Upper lobe of right lung (tissue), 1 donor: ENCODE measurements at places on chromosomes 6 and 20. TPM values are rescaled to one million over a fixed set of nuclear protein-coding genes. Genes with fewer than 3 reads are reported as not detected.
A peak's percentile ranks its signal among the peaks of the same experiment; 100 is the strongest.

- no peaks in the 10 kb centered on the region for H3K36me3 ChIP-seq
- H3K27me3 ChIP-seq, result peaks cover 6% of the 10 kb centered on the region
- no peak overlapping the region for H3K4me3 ChIP-seq
- no peak overlapping the region for H3K27ac ChIP-seq
- DNase-seq, result no peak
These were observed 44.8 kb upstream of the CTNNBL1 start for GRCh38 chr20:37649017-37649416.

The MCM8 gene
- total RNA-seq, result 5.2 TPM

The PLEKHG1 gene
- 34.6 TPM for total RNA-seq

DNA sequence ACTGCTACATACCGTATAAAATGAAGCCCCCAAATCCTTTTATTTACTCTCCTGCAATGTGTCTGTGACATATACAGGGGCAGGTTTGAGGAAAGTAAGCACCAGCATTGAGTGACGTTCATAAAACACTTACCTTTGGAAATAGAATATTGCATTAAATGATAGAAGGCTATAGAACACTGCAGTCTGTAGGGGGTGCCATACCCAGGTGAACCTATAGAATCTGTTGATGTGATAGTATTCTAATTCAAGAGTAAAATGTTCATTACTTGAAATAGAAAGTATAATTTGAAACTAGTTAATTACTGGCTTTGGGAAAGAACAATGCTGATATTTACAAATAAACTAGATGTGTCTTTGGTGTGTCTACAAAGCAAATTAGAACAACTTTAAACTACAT lies 47.0 kb upstream of the PRL start:
- no peaks in the 10 kb centered on the region for H3K27me3 ChIP-seq
- no peak overlapping the region for H3K4me3 ChIP-seq
- H3K27ac ChIP-seq, result no peak overlapping the region
- H3K36me3 ChIP-seq, result no peaks in the 10 kb centered on the region
- no peaks in the 10 kb centered on the region for H3K4me1 ChIP-seq

GRCh38 chr6:34511915-34512737 lies 44.0 kb downstream of the SPDEF start:
- no peak overlapping the region for H3K27ac ChIP-seq
- H3K36me3 ChIP-seq, result no peaks in the 10 kb centered on the region

DNA sequence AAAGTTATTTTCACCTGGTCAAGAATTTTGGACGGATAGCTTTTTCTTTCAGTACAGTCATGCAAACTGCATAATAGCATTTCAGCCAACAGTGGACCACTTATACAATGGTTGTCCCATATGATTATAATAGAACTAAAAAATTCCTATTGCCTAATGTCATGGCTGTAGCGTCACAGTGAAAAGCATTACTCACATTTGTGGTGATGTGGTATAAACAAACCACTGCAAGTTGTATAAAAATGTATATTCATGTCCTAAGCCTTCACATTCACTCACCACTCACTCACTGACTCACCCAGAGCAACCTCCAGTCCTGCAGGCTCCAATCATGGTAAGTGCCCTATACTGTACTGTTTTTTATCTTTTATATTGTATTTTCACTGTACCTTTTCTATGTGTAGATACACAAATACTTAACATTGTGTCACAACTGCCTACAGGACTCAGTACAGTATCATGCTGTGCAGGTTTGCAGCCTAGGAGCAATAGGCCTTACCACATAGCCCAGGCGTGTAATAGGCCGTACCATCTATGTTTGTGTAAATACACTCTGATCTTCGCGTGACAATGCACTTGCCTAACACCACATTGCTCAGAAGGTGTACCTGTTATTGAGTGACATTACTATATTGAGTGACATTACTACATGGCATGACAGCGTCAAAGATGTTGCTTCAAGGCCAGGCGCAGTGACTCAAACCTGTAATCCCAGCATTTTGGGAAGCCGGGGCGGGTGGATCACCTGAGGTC lies 17.9 kb downstream of the ABHD12 start:
- H3K36me3 ChIP-seq, result no peaks in the 10 kb centered on the region
- no peak overlapping the region for H3K4me3 ChIP-seq
- H3K4me1 ChIP-seq, result peaks cover 4% of the 10 kb centered on the region

GRCh38 chr6:101730954-101731353 lies 337.4 kb downstream of the GRIK2 start:
- no peaks in the 10 kb centered on the region for H3K27me3 ChIP-seq
- H3K4me3 ChIP-seq, result no peak overlapping the region
- no peaks in the 10 kb centered on the region for H3K36me3 ChIP-seq
- H3K4me1 ChIP-seq, result no peaks in the 10 kb centered on the region
- no peak for DNase-seq

DNA sequence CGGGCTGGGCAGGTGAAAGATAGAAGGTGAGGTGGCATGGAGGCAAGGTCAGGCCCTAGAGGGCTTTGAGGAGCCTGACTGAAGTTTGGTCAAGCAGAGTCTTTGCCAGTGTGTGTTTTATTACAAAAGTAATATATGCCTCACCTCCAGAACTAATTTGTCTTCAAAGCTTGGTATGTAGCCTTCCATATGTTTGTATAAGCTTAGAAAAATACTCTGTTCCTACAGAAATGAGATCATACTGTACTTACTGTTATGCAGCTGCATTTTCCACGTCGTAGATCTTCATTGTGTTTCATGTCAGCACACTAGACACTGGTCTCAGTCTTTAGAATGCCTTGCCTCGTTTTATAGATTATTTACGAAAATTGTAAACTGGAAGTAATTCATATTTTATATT lies 61.8 kb downstream of the ANKS1A start:
- no peak overlapping the region for H3K4me3 ChIP-seq
- peaks cover 13% of the 10 kb centered on the region for H3K4me1 ChIP-seq
- no peak for DNase-seq
- H3K27ac ChIP-seq, result no peak overlapping the region

DNA sequence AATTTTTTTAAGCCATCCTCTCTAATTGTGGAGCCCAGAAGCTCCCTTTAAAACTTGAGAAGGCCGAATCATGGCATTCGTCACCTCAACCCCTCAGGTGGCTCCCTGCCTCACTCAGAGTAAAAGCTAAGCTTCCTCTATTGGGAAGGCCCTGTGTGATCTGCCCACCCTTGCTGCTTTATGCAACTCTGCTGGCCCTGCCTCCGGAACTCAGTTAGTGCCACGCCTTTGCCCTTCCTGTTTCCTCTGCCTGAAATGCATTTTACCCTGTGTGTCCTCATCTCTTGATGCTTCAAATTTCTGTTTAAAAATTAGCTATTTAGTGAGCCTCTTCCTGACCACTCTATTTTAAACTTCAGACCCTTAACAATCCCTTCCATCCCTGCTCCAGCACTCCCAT lies 5.7 kb downstream of the PACRG start:
- H3K36me3 ChIP-seq, result no peaks in the 10 kb centered on the region
- H3K27ac ChIP-seq, result no peak overlapping the region
- no peaks in the 10 kb centered on the region for H3K4me1 ChIP-seq
- no peak overlapping the region for H3K4me3 ChIP-seq

DNA sequence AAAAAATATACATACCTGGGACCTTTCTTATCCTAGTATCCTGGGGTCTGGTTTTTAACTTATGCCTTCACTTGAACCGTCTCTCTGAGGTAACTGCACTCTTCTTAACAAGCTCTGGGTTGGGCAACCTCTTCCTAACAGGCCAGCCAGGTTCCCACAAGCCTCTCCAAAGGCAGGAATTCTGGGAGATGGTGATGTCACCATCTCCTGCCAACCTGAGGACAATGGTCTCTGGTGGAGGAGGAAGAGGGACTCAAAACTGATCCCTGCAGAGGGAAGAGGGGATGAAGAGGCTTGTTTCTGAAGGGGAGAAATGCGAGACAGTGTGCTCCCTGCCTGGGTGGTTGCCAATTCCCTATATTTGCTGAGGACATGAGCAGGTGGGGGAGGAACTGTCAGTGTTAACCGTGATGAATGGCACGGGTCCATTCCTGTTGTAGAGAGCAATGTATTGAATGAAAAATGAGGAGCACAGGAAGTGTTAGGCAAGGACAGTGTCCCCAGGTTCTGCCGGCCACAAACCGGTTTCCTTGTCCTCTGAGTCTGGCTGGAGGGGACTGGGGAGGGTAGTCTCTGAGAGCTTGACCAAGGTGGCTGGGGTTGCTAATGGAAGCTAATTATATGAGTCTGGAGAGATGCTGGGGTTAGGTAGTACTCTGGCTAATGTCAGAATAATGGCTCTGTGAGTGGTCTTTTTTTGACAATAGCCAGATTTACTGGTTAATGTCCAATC lies 95.5 kb downstream of the KCNB1 start:
- no peak overlapping the region for H3K4me3 ChIP-seq
- no peak overlapping the region for H3K27ac ChIP-seq
- H3K27me3 ChIP-seq, result no peaks in the 10 kb centered on the region
- no peaks in the 10 kb centered on the region for H3K36me3 ChIP-seq
- no peaks in the 10 kb centered on the region for H3K4me1 ChIP-seq

The SEC23B gene
- 62.9 TPM for total RNA-seq

The PLN gene
- 5.8 TPM for total RNA-seq

The C6orf15 gene
- total RNA-seq, result not detected

DNA sequence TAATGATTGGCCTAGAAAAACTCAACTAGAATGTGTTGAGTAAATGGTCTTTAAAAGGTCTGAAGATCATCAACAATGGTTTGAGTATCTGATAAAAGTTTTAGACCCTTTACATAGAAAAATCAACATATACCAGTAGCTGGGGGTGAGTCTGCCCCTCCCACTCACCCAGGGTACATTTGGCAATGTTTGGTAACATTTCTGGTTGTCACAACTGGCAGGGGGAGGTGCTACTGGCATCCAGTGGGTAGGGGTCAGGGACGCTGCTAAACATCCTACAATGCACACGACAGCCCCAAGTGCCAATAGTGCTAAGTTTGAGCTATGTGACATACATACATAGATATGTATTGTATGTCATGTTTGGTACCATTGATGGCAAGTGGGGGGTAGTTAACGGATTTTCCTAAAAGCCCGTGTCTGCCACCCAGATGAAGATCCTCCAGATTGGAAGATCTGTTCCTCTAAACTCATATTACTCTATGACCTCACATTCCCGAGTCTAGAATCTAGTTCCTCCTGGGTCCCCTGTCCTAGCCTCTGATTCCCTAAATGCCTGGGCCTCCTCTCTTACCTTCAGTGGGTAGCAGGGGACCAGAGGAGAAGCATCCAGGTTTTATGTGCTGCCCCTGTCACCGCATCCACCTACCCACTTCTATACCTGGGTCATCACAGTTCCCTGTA lies 2.5 kb upstream of the MMP9 start:
- H3K27me3 ChIP-seq, result peaks cover 25% of the 10 kb centered on the region
- H3K4me1 ChIP-seq, result peaks cover 17% of the 10 kb centered on the region
- H3K27ac ChIP-seq, result no peak overlapping the region
- DNase-seq, result no peak

The TULP1 gene
- not detected for total RNA-seq

The TMEM244 gene
- total RNA-seq, result not detected

DNA sequence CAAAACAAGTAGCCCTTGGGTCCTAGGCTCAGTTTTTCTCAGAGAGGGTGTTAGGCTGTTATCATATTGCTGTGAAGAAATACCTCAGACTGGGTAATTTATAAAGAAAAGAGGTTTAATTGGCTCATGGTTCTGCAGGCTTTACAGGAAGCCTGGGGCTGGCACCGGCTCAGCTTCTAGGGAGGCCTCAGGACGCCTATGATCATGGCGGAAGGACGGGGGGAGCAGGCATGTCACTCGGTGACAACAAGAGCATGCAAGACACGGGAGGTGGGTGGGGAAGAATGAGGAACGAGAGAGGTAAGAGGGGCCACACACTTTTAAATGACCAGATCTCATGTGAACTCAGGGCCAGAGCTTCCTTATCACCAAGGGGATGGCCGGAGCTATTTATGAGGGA lies 26.9 kb downstream of the CDH26 start:
- no peak for DNase-seq
- H3K4me3 ChIP-seq, result no peak overlapping the region
- peak overlapping the region; percentile 38 for H3K27ac ChIP-seq
- no peaks in the 10 kb centered on the region for H3K27me3 ChIP-seq
- no peaks in the 10 kb centered on the region for H3K4me1 ChIP-seq

The MYBL2 gene
- 1.0 TPM for total RNA-seq

The DYNLT2 gene
- 1.2 TPM for total RNA-seq

DNA sequence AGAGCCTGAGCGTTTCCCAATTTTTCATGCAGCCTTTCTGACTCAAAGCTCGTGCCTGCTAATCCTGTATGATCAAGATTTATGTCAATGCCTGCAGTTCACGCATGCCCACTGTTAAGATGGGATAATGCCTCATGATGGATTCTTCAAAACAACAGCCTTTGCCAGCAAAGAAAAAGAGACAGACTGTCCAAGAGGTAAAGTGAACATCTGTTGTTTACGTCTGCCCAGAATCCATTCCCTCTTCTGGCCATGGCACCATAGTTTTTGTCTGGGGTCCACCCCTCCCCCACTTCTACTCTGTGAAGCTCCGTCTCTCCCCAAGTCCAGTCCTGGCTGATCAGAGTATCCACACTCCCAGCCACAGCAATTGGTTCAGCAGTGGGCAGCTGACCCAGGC lies 91.9 kb upstream of the EYA2 start:
- H3K4me3 ChIP-seq, result no peak overlapping the region
- H3K27ac ChIP-seq, result no peak overlapping the region
- no peak for DNase-seq
- no peaks in the 10 kb centered on the region for H3K36me3 ChIP-seq
- no peaks in the 10 kb centered on the region for H3K4me1 ChIP-seq
- H3K27me3 ChIP-seq, result peaks cover 30% of the 10 kb centered on the region

The DEFB132 gene
- total RNA-seq, result not detected

- H3K27ac ChIP-seq, result no peak overlapping the region
- H3K36me3 ChIP-seq, result no peaks in the 10 kb centered on the region
- DNase-seq, result no peak
- no peaks in the 10 kb centered on the region for H3K4me1 ChIP-seq
- H3K27me3 ChIP-seq, result no peaks in the 10 kb centered on the region
These were observed 295.0 kb downstream of the PKHD1 start for GRCh38 chr6:51792273-51793030.

The PSMA7 gene
- 209 TPM for total RNA-seq

DNA sequence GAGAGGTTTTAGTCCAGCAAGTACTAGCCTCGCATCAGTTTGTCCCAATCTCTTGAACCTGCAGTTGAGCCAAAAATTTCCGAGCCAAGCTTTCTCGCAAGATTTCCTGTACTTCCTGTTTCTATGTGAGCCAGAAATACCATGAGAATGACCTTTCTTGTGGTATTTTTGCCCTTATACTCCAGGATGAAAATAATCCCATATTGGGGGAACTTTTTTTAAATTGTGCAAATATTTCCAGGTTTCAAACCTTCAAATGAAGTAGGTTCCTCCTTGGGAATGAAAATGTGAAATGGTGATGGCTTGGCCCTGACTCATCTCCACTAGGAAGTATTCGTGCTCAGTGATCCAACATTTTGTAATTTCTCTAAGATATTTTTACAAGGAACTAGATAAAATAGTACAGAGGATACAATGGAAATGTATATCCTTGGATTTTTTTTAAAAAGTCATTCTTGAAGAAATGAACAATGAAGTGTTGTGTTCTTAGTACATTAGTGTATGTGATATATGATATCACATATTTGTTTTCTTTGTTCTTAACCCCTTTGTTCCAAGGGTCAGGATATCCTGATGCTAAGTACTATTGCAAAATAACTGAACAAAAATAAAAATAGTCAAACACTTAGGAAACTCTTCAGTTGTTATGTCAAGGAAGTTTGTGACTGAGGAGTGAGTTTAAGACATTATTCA lies 184.0 kb downstream of the PDE7B start:
- H3K4me1 ChIP-seq, result peaks cover 21% of the 10 kb centered on the region
- H3K27ac ChIP-seq, result no peak overlapping the region
- DNase-seq, result no peak

The THEMIS gene
- 3.0 TPM for total RNA-seq

The TFAP2D gene
- not detected for total RNA-seq
